ENCODE measurements at places on chromosomes 7 and 10.

GRCh38 chr10:22697800-22698199 lies 16.6 kb downstream of the PIP4K2A start:
- DNase-seq, result no peak

GRCh38 chr10:103645141-103646054 lies 151.9 kb downstream of the NEURL1 start:
- DNase-seq, result peak; percentile 99

DNA sequence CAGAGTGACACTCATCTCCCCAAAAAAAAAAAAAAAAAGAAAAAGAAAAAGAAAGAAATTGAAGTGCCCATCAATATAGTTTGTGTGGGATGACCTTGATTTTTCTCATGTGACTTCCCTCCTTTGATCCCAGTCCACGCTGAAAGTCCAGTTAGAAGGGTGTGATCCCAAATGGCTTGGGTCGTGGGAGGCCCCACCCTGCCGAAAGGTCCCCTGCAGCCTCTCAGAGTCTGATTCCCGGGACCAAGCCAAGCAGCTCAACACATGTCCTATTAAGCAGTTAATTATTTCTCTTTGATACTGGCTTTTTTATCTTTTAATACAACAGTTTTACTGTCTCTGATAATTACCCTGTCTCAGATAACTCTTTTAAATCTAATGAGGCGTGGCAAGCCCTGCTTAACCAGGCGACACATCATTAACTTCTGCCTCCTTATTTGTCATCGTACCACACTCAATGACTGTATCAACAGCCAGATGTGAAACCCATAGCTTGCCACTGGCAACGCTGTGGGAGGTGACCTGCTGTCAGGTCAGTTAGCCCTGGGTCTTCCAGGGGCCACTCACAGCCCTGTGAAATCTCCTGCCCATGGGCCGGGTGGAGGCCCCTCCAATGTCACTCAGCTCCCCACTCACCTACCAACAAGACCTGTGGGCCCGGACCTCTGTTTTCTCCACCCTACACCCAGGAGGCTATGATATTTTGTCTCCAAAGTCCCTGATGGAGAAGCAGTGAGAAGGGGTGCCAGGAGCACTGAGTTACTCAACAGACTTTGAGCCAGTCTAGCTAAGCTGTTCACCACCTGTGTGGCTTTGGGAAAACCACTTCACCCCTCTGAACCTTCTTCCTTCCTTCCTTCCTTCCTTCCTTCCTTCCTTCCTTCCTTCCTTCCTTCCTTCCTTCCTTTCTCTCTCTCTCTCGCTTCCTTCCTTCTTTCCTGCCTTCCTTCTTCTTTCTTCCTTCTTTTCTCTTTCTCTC lies 110.0 kb upstream of the SFMBT2 start:
- no peak for DNase-seq

DNA sequence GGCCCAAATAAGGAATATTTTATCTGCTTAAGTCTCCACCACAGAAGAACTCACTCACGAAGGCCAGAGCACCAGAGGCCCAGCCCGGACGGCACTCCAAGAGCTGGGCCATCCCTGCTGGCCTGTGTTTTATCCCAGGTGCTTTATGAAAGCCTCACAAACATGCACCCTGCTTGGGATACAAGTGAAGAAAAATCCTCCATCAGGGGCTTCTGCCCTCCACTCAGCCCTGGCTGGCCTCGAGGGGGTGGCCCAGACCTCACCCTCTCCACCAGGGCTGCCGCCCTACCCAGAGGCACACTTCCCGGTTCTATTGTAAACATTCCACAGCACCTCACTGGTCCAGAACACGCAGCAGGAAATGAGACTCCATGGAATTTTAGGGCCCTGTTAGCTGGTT lies 19.8 kb upstream of the DNAAF5 start:
- DNase-seq, result no peak

GRCh38 chr7:74306004-74306729 lies 17.0 kb downstream of the CLIP2 start:
- no peak for DNase-seq

DNA sequence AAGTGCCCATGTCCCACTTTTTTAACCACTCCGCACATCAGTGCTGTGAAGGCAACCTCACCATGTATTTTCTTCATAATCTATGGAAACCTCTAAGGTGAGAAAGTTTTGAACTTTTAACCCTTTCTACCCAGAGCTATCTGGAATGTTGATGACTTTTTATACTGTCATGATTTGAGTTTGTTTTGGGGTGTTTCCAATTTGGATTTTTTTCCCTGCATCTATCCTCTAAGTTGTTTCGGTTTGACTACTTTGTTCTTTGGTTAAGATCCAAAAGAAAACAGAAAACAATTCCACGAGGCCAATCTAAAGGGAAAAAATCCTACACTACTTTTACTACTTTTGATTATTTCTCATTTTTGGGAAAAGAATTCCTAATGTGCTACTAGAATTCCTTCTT lies 279.7 kb downstream of the USP6NL start:
- no peak for DNase-seq

GRCh38 chr7:74343281-74344131 lies 54.3 kb downstream of the CLIP2 start:
- peak; percentile 65 for DNase-seq

- no peak for DNase-seq
These were observed 3.6 kb upstream of the ZNF862 start for GRCh38 chr7:149834601-149835000.

DNA sequence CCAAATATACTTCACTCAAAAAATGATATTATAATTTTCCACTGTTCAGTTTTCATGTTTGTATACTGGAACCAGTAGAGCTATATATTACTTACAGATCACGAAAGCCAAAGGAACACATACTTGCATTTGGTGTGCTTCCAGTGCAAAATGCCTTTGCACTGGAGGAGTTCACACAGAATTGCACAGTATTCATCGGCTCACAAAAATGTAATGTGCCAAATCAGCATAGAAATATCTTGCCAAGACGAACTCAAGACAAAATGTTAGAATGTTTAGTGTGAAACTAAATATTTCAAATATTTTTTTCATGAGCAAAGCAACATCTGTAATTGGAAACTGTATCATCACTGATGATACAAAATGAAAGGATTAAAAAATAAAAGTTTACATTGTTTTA lies 646.2 kb upstream of the SEMA3D start:
- DNase-seq, result no peak

DNA sequence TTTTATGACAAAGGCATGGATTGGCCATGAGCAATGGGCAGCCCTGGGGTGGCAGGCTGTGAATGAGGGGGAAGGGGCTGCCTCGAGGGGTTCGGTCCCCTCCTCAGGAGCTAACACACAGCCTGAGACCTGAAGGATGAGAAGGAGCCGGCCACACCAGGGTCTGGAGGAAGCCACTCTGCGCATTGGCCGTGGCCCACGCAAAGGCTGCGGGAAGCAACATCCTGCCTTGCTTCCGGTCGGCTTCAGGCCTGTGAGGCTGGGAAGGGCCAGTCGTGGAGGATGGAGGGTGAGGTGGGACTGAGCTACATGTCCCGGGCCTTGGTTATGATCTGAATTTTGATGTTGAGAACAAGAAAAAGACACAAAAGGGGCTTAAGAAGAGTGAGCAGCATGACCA lies 49.4 kb downstream of the RGS10 start:
- no peak for DNase-seq

- DNase-seq, result no peak
These were observed 85.2 kb downstream of the CHST15 start for GRCh38 chr10:124008187-124008586.

- peak; percentile 21 for DNase-seq
These were observed 356.4 kb downstream of the GALNT17 start for GRCh38 chr7:71488308-71488707.

GRCh38 chr10:129055986-129056385 lies 411.1 kb upstream of the MGMT start:
- no peak for DNase-seq

DNA sequence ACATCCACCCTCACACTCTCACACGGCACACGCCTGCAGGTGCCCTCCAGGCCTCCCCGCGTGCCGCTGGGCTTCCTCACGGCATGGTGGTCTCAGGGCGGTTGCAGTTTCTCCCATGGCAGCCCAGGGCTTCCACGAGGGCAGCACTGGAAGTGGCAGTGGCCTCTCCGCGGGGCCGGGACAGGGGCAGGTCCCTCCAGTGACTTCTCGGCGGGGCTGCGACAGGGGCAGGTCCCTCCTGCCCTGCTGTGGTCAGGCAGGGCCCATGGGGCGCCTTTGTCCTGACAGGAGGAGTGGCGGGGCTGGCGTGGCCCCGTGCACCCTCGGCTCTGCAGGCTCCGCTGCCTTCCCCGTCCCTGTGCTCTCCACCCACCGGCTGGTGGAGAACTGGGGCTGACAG lies 19.0 kb downstream of the PWWP2B start:
- no peak for DNase-seq

DNA sequence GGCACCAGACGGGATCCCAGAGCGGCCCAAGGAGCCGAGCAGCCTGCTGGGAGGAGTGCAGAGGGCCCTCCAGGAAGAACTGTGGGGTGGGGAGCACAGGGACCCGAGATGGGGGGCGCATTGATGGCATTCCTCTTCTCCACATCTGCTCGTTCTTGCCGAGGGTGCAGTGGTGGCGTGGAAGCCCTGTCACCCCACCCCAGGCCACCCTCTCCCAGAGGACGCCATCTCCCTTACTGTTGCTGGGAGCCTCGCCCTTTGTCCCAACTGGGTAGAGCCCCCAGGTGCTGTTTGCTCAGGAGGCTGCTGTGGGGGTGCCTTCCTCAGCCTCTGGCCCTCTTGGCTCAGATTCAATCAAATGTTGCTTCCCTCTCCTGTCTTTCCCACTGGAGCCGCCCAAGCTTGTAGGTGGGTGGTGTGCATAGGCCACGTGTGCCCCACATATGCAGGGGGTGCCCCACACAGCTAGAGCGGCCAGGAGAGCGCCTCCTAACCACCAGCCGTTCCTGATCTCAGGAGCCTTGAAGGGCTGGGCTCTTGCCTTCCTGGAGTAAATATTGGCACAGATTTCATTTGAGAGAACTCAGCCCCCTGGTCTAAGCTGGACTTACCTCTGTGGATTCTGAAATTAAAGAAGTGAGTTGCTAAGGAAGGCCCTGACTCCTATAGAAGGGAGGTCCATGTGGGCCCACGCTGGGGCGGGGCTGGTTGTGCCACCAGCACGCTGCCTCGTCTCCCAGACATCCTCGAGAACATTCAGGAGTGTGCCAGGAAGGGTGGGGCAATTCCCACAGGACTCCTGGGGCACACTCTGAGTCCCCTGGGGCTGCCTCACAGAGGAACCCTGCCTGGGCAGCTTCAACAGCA lies 39.2 kb downstream of the ZNF467 start:
- DNase-seq, result no peak

DNA sequence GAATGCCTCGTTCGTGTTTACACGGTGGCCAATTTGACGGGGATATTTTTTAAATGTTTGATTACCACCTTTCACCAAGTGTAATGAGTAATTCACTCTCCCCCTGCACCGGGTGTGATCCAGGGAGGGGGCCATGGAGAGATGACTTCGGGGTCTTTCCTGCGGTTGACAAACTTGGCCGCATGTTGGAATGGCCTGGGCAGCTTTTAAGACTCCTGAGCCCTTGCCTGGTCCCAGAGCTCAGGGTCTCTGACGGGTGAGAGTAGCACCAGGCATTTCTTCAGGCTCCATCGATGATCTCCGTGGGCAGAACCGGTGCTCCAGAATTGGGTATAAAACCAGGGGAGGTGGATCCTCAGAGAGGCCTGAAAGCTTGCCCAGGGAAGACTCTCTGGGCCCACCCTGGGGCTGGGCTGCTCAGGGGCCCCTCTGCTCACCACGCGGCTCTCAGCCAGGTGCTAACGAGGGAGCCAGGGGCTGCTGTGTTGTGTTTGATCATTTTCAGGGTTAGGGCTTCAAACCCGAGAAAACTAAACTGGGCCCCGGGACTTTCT lies 882 bp downstream of the ZNF282 start:
- DNase-seq, result peak; percentile 2

GRCh38 chr10:77168161-77168560 lies 469.4 kb downstream of the KCNMA1 start:
- DNase-seq, result no peak

- DNase-seq, result no peak
These were observed 59.0 kb downstream of the PODXL start for GRCh38 chr7:131497454-131497853.

DNA sequence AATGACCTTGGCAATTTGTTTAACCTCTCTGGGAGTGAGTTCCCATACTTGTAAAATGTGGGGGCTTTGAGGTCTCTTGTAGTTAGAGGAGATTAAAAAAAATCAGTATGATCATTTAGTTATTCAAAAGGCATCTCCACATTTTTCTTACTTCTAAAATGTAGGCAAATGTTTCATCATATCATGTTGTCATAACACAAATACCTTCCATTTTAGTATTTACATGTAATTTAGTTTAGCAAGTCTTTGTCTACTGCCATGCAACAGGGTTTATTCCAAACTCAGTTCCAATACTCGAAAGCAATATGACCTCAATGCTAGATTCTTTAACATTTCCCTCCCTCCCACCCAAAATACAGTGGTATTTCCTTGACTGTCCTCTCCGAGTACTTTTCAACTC lies 262.8 kb upstream of the IMMP2L start:
- DNase-seq, result no peak

GRCh38 chr10:1472178-1472958 lies 265.0 kb downstream of the ADARB2 start:
- no peak for DNase-seq

DNA sequence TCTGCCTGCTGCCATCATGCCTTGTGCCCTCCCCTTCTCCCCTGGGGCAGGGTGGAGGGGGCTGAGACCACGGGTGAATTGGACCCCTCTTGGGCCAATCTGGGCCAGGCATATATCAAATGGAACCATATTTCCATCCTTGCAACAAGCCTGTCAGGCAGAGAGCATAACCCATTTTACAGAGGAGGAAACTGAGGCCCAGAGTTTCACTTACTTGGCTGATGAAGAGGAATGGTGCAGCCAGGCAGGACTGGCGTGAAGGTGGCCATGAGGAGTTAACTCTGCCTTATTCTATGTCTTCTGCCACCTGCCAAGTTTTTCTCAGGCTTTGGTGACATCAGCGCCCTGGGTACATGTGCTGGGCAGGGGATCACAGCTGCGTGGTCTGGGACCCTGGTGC lies 155.5 kb upstream of the PCBD1 start:
- no peak for DNase-seq

DNA sequence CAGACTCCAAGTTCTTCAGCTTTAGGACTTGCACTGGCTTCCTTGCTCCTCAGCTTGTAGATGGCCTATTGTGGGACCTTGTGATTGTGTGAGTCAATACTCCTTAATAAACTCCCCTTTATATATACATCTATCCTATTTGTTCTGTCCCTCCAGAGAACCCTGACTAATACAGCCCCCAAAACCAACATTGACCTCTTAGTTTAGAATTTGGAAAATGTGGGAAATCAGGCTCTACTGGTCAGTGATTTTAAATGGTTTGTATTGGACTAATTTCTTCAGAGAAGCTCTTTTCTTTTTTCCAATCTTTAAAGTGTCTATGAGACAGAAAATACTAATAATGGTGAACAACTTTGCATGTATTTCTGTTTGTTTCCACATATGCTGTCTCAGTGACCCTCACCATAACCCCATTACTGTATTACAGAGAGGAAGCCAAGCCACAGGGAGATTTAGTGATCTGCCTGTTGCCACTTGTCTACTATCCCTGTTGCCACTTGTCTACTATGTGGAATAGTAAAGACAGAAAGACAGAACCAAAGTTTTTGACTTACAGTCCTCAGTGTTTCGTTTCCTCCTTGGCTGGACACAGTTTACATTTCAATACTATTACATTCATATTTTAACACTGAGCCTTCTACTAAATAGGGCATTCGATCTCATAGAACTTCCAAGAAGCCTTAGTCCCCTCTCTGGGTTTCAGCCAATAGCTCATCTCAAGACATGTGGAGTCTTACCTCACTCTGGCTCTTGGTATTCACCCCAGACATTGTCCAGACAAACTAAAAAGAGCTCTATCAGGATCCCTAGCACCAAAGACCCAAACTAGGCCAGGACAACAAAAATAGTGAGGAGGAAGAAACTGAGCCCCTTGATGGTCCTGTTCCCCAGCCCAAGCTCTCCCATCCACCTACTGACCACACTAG lies 121.0 kb downstream of the AKR1D1 start:
- DNase-seq, result no peak

Data from MG63 (cell line).